ENCODE measurements at places on chromosomes 2 and 18.

DNA sequence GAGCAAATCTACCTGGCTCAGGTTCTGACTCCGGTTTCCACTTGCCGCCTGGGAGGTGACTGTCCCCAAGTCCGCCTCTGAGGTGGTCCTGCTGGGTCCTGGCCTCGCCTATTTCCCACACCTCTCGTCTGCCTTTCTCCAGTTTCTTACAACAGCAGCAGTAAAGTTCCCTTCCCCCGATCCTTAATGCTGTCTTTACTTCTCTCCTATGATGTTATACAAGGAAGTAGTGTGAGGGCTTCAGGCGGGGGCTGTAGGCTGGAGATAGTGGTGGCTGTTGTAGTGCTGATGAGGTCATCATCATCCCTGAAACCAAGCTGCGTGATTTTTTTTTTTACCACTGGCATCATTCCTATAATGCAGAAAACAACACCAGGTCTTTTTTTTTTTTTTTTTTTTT lies 18.9 kb downstream of the TGIF1 start:
- DNase-seq, result peak; percentile 51

- no peak for DNase-seq
These were observed 91.9 kb downstream of the MRPS9 start for GRCh38 chr2:105129722-105130232.

GRCh38 chr2:64819774-64820688 lies 166.3 kb upstream of the SERTAD2 start:
- peak; percentile 30 for DNase-seq

DNA sequence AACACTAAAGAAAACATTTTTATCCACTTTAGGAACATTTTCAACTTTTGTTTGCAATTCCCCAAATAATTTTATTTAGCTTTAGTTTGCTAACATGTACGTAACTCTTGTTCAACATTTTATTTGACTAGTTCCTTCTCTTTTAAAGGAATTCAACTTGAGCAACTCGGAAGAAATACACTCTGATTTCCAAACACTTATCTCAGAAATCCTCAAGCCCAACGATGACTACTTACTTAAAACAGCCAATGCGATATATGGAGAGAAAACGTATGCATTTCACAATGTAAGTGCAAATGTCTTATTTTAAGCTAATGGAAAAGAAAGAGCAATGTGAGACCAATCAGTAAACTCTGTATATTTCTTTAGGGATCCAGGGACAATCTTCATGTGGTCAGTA lies 10.1 kb downstream of the SERPINB10 start:
- DNase-seq, result no peak

GRCh38 chr2:206981739-206982340 lies 42.5 kb downstream of the CPO start:
- peak; percentile 85 for DNase-seq

DNA sequence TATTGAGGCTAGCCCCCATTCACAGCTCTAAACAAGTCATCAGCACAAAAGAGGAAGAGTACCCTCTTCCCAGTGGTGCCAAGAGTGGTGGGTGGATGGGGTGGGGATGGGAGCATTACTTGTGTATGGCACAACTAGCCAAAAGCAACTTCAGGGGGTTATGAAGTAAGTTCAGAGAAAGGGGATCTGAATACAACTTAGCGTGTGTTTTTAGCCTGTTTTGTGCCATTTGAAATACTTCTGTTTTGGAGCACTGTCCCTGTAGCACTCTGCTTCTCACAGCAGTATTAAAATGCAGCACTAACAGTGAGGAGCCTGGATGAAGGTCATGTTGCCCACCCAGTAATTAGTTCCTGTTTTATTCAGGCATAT lies 113.5 kb downstream of the CRIM1 start:
- DNase-seq, result no peak

GRCh38 chr2:9095690-9096089 lies 92.2 kb upstream of the MBOAT2 start:
- no peak for DNase-seq

GRCh38 chr2:23131066-23131575 lies 253.9 kb upstream of the KLHL29 start:
- DNase-seq, result no peak

DNA sequence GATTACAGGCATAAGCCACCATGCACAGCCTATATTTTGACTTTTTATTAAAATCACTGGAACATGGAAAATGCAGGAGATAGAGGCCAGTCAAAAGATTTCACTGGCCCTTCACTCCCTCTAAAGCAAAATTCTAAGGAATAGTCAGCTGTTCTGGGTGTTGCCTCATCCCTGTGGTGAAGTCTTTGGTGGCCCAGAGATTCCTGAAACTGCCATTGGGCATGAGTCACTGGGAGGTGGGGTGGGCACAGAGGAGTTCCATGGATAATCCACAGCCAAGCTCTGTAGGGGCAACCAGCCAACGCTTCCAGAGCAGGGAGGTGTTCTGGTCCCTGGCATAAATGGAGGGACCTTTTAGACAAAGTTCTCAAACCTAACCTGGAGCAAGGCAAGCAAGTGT lies 89.7 kb upstream of the TTC39C start:
- DNase-seq, result no peak

GRCh38 chr2:235868645-235869044 lies 299.5 kb downstream of the GBX2 start:
- no peak for DNase-seq

DNA sequence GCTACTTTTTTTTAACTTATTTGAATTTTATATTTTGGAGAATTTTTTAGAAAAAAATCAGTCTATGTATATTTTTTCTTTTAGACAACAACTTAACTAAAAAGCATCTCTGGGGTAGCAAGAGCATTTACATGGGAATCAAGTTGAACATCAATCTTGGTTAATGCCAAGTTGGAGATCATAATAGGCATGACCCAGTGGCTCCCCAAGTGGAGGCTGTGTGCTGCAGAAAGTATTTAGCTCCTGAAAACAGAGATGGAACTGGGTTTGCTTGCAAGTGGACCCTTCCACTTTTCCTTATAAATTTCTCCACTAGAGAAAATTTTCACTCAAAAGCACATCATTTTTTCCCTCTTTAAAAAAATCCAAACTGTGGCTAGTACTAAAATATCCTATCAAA lies 23.9 kb upstream of the CAVIN2 start:
- no peak for DNase-seq

- no peak for DNase-seq
These were observed 27.2 kb upstream of the CYTIP start for GRCh38 chr2:157471078-157471477.

DNA sequence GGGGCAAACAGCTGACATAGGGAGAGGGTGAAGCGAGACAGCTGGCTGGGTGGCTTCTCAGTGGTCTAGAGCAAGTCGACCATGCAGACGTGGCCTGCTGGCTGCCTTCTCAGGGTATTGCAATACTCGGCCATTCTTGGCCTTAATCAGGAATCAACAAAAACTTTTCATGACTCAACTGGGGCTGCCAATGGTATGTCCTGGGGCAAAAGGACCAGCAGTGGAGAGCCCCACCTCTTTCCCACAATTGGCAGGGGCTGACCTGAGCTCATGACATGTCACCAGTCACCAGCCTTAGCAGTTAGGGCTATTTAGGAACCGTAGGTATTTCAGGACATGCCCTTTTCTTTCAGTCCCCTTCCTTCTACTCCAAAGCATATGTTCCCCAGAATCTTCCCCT lies 19.1 kb downstream of the PLA2R1 start:
- no peak for DNase-seq

DNA sequence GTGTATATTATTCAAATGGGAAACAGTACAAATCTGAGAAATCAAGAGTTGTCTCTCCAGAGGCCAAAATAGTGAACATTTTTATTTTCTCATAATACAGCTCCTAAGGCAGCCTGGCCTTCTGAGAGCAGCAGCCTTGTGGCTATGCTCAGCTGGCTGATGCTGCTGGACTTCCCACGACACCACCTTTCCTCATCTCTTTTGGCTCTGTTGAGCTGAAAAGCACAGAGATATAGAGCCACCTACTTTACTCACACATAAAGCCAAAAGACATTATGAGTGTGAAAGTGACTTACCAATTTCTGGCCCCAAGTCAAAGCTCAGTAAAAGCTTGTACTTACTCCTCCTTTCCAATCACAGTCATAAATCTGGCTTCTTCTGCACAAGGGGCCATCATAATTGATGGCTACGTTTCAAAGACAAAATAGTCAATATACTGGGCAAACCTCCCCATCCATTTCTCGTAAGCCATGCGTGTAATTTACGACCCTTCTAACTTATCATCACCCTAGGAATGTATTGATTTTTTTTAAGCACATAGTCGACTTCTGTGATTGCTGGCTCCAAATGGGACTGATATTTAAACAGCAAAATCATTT lies 18.6 kb upstream of the REG3A start:
- no peak for DNase-seq

GRCh38 chr2:24456599-24457556 lies 34.2 kb upstream of the NCOA1 start:
- DNase-seq, result no peak

- DNase-seq, result peak; percentile 58
These were observed 697.0 kb upstream of the ID2 start for GRCh38 chr2:7984693-7985353.

- DNase-seq, result no peak
These were observed 795.5 kb upstream of the CDH2 start for GRCh38 chr18:28972333-28972907.

GRCh38 chr2:224882291-224883171 lies 159.7 kb downstream of the DOCK10 start:
- DNase-seq, result peak; percentile 51

GRCh38 chr18:57921708-57922107 lies 118.6 kb upstream of the ATP8B1 start:
- DNase-seq, result no peak

DNA sequence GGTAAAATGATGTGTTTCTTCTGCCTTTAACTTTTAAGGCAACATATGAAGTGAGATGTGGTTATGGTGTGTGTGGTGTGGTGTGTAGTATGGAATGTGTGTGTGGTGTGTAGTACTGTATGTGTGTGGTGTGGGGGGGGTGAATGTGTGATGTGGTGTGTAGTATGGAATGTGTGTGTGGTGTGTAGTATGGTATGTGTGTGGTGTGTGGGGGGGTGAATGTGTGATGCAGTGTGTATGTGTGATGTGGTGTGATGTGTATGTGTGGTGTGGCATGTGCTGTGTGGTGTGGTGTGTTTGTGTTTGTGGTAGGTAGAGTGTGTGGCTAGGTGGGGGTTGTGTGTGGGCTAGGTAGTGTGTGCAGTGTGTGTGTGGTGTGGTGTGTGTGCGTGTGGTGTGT lies 17.2 kb upstream of the ARL4C start:
- DNase-seq, result no peak

DNA sequence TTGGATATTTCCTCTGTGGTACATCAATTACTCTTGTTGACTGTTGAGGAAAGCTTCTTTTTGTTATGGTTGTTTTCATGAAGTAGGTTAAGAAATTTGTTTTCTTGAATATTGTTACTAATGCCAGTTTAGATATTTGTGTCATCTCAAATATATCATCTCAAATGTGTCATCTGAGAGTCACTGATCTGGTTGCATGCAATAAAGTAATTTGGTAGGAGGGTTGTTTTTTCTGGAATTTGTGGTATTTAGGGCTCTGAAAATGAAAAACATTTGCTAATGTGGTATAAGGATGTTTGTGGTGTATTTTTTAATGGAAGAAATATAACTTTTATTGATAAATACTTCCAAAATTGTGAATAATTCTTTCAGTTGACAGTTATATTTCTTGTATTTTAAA lies 117.7 kb downstream of the GREB1L start:
- DNase-seq, result no peak

GRCh38 chr2:226023383-226023782 lies 623.9 kb downstream of the NYAP2 start:
- DNase-seq, result no peak

DNA sequence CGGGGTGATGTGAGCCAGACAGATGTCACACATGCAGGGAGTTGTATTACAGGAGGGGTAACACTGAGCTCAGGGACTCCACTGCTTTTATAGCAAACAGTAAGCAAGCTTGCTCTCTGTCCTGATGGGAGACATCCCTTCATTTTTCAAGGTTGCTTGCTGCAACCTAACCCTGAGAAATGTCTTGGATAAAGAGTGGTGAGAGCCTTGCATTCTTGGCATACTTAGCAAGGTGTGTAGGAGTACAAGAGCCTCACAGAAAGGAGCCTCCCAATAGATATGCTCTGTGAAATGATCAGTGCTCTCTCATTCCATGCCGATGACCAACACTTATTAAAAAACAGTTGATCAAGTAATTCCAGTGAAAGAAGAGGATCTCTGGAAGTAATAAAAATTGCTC lies 8.1 kb downstream of the PFN4 start:
- no peak for DNase-seq

- DNase-seq, result no peak
These were observed 80.3 kb downstream of the SPRED2 start for GRCh38 chr2:65351948-65352595.

- DNase-seq, result no peak
These were observed 290.0 kb downstream of the CYP26B1 start for GRCh38 chr2:71857636-71858035.

DNA sequence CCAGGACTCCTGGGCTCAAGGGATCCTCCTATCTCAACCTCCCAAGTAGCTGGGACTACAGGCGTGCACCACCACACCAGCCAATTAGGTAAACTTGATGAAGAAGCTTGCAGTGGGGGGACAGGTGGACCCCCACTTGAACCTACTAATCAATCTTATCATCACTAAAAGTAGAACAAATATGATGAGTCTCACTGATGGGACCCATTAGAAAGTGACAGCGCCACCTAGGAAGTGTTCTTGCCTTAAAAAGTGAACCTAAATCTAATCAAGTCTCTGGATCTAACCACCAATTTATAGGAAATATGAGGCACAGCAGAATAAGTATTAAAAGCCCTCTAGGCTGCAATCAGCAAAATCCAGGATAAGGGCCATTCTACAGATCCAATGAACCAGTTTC lies 79.2 kb downstream of the BIN1 start:
- DNase-seq, result no peak

GRCh38 chr2:217793566-217794132 lies 209.1 kb downstream of the TNS1 start:
- no peak for DNase-seq

DNA sequence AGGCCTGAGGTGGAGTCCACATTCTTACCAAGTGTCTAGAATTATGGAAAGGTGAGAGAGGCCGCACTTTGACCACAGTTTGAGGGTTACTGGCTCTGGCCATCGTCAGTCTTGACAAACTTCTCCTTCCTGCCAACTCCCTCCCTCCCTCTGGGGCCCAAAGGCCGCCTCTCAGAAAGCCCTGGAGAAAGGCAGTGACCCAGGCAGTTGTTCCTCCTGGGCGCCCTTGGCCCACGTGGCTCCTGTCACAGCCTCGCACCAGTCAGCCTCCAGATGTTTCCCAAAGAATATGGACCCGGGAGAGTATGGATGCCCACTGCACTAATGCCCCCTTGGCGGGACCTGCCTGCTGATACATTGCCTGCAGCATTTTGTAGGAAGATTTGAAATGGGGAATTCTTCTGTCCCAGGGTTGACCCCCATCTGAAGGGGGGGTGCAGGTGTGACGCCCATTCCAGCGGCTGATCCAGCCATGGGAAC lies 61.7 kb downstream of the ASB1 start:
- no peak for DNase-seq

DNA sequence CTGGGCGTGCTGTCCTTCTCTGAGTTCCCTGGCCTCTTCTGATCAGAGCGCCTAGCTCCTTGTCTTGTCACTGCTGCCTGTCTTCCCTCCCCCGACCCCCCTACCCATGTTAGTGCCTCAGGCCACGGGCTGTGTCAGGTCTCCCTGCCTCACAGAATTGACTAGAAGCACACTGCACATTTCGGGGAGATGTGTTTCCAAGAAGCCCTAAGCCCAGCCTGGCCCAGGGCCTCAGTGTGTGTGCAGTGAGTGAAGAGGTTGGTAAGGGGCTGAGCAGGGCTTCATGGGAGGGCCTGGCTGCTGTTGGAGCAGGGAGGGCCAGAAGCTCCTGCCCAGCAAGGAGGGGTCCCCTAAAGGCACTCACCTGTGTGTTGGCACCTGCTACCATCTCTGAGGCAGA lies 13.1 kb downstream of the KCNF1 start:
- DNase-seq, result no peak
